ENCODE measurements at places on chromosomes 11 and 22.

DNA sequence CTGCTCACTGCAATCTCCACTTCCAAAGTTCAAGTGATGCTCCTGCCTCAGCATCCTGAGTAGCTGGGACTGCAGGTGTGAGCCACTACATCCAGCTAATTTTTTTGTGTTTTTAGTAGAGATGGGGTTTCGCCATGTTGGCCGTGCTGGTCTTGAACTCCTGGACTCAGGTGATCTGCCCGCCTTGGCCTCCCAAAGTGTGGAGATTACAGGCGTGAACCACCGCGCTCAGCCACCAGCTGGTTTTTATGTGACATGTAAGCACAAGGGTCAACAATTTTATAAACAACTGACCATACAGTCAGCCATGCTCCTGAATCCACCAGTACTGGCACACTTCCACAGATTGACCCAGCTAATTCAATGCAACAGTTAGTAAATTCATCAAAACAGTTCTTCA is 526.3 kb upstream of the LRRC4C start:
- no peak for DNase-seq

DNA sequence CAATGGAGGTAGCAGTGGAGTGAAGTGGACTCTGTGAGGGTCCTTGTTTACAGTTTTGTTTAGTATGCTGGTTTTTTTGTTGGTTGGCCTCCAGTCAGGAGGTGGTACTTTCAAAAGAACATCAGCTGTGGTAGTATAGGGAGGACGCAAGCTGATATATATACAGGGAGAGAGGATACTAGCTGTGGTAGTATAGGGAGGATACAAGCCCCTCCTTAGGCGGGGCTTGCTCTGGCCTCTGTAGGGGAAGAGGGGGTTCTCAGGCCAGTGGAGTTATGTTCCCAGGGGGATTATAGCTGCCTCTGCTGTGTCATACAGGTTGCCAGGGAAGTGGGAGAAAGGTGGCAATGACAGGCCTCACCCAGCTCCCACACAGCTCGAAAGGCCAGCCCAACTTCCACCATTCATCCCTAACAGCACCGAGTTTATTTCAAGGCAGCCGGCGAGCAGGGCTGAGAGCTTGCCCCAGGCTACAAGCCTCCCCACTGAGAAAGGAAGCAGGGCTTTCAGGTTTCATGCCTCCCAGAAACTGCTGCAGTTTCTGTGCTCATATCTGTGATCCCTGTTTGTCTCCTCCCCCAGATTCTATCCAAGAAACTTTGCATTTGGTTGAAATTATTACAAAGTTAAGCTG is 10.4 kb downstream of the OR52E6 start:
- no peak for DNase-seq

DNA sequence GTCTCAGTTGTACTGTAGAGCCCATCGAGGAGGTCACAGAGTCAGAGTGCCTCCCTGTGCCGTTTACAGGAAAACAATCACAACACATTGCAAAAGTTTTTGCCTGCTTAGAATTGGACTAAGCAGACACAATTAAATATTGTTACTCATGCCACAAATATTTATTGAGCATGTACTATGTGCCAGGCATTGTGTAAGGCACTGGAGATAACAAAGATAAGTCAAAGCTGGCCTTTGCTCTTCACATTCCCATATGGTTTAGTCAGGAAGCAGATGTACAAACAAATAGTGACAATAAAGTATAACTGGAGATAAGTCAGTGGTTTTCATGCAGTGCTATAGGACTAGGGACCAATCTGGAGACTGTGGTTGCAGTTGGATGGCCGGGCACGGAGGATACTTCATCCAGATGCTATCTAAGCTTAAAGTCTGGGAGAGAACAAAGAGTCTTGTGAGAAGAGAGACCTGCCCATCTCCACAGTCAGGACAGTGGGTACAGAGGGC is 550.7 kb downstream of the INSC start:
- DNase-seq, result no peak

- no peak for DNase-seq
These were observed 21.7 kb downstream of the ARHGAP1 start for GRCh38 chr11:46678741-46679130.

GRCh38 chr11:104161751-104162450 is 2.0 kb downstream of the PDGFD start:
- DNase-seq, result no peak

DNA sequence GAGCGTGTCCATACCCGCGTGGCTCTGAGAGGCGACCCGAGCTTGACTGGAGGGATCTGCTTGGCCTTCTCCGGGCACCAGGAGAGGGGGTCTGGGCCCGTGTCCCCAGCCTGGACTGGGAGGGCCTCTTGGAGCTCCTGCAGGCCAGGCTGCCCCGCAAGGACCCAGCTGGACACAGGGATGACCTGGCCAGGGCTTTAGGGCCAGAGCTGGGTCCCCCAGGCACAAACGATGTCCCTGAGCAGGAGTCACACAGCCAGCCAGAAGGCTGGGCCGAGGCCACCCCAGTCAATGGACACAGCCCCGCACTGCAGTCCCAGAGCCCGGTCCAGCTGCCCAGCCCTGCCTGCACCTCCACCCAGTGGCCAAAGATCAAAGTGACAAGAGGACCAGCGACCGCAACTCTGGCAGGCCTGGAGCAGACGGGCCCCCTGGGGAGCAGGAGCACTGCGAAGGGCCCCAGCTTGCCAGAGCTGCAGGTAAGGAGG is 38.2 kb downstream of the TRIOBP start:
- DNase-seq, result no peak

- DNase-seq, result no peak
These were observed 28.8 kb downstream of the DKK3 start for GRCh38 chr11:11979488-11980117.

GRCh38 chr11:128643661-128644317 is 50.1 kb upstream of the FLI1 start:
- DNase-seq, result no peak

GRCh38 chr22:50102946-50103345 is 13.1 kb downstream of the MOV10L1 start:
- no peak for DNase-seq

DNA sequence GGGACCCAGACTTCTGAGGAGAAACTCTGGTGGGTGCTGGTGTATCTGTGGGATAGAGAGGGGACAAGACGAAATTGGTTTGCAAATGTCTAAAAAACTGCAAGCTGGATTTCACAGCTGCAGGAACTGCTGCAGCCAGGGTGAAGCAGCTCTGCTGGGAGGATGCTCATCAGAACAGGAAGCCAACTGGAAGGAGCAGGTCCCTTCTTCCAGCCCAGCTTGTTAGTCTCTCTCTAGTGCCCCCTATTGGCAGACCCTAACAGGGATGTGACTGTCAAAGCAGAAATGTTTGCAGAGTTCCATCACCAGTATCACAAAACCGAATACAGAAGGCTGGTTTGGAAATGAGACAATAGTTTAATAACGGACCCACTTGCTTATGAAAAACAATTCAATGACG is 74.8 kb upstream of the SLC22A12 start:
- DNase-seq, result no peak

DNA sequence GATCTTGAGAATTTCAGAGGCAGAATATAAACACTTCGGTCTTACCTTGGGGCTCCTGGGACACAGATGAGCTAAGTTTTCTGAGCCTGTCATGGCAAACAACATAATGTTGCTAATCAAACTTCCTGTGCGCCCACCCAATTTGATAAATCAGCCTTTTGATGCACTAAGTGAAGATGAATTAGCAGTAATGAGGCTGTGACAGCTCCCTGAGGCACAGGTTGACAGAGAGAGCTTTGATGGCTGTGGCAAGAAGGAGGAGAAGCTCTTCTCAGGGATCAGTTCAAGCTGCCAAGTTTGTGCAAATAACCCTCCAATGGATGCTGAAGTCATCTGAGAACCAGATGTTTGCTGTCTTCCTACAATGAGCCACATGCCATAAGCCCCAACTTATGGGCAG is 34.4 kb downstream of the DRD2 start:
- no peak for DNase-seq

GRCh38 chr11:8681837-8682302 is 595 bp downstream of the TRIM66 start:
- no peak for DNase-seq

DNA sequence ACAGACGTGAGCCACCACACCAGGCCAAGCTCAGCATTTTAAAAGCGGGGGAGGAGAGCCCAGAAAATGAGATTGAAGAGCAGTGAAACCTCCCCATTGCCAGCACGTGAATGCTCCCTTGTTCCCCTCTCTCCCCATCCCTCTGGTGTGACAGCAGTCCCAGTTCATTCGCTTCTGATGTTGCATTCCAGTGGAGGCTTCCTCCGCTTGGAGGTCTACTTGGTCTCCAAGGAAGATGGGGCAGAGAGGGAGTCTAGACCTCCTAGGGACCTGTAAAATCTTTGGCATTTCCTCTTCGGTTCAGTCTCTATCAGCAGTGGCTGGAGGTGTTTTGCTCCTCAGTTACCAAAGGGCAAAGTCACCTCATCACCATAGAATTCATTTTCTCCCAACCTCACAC is 30.2 kb upstream of the EP300 start:
- no peak for DNase-seq

DNA sequence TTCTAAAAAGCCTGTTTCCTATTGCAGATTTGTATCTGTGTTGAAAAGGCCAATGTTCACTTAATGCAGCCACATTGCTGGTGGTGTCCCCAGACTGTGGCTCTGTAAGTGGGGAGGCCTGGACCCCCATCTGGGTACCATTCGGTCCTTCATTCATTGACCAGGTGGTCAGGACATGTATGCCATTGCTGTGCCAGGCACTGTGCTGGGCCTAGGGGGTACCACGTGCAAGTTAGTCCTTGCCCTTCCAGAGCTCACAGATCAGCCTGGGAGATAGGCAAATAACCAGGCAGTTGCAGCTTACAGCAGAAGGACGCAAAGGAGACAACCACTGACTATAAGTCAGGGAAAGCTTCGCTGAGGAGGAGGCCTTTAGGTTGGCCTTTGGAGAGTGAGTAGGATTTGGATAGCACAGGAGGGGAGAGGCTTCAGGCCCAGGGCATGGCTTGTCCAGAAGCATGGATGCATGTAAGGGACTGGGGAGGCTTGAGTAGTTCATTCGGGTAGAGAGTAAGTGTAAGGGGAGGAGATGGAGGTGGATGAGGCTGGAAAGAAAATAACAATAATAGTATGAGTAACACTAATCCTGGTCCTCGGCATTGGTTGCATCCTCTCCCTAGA is 5.0 kb downstream of the PRDM11 start:
- no peak for DNase-seq

- DNase-seq, result no peak
These were observed 33.5 kb downstream of the SPECC1L start for GRCh38 chr22:24304062-24304675.

DNA sequence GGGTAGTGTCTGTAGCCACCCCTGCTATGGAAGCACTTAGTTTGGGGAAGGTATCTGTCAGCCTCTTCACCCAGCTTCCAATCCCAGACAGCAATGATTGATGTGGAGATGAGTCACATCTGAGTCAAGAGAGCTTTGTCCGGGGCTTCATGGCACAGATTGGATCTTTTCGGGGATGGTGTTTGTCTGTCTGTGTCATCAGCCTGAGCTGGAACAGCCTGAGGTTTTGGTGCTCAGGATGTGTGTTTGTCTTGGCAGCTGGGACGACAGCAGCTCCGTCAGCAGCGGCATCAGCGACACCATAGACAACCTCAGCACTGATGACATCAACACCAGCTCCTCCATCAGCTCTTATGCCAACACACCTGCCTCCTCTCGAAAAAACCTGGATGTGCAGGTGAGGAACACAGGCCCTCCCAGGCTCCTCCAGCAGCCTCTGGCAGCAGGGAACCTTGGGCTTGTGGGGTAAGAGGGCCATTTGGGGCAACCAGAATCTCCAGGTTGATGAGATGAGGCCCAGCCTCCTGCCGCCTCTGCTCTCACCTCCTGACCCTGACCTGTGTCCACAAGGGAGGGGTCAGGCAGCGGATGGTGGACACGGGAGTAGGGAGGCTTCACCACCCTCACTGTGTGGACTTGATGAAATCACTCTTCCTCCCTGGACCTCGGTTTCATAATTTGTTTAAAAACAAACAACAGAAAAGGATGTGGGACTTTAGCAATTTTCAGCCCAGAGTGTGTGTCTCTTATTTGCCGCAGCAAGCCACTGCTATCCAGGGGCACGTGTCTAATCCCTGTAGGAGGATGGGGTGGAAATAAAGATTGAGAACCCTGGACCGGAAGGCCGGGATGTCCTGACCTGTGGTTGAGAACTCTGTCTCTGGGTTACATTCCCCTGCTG is 124.3 kb downstream of the DBX1 start:
- DNase-seq, result peak; percentile 17

- no peak for DNase-seq
These were observed 162.2 kb upstream of the NECTIN1 start for GRCh38 chr11:119891055-119891768.

DNA sequence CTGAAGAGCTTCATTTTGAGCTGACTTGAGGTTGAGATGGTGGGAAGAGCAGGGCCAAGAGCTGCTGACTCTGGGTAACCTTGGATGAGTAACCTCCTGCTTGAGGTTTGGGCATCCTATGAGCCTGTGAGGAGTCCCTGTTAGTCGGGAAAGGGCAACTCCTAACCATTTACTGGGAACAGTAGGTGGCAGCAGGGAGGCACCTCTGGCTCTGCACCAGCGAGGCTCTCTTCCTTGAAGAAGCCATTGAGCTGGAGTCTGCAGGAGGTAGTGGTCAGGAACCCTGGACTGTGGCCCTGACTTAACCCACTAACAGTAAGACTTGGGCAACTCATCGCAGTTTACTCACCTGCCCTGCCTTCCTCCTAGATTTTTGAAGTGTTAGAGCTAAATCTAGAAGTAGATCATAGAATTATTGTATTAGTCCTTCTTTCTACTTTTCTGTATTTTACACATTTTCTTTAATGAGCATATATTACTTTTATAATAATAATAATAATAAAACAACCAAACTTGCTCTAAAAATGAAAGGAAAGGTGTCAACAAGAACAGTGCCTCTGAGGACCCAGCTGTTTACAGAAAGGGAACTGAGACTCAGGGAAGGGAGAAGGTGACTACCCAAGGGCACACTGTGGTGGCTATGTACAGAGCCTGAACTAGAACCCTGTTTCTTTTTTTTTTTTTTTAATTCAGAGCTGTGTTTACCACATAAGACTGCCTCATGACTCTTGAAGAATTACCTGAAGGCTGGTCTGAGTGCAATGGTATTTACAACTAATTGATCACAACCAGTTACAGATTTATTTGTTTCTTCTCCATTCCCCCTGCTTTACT is 47.5 kb downstream of the MEI1 start:
- DNase-seq, result peak; percentile 83

DNA sequence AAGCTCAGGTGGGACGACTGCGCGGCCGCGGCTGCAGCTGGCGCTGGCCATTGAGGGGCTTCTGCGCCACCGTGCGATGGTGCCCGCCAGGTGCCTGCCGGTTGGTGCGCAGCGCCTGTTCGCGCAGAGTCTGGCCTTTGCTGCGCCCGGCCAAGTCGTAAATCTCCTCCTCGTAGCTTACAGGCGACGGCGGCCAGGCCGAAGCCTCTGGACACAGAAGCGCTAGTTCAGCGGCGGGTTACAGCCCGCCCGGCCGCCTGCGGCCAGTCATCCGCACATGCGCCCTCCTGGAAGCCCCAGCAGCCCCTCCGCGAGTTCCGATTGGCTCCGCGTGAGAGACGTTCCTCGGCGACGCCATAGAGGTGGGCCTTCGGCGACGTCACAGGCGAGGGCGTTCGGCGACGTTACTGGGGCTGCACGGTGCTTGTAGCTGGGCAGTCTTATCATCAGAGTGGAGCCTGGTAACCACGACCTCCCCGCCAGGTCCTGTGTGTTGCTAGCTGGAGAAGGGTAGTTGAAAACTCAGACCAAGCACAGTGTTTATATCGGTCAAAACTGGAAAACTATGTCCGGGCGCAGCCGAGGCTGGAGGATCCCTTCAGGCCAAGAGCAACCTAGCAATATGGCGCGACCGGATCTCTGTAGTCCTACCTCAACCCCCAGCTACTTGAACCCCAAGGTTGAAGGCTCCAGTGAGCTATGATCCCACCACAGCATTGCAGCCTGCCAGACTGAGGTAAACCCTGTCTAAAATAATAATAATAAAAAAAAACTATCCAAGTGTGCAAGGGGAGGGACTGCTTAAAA is 265.7 kb downstream of the OR4C45 start:
- no peak for DNase-seq
